ENCODE measurements at places on chromosomes 7 and 10.

- DNase-seq = no peak
Measured at GRCh38 chr7:75953431-75953830, 38.5 kb downstream of the POR start.

GRCh38 chr10:17003151-17003550 is 126.5 kb downstream of the CUBN start:
- no peak for DNase-seq

- DNase-seq = no peak
Measured at GRCh38 chr10:93245779-93246178, 172.1 kb downstream of the CYP26A1 start.

DNA sequence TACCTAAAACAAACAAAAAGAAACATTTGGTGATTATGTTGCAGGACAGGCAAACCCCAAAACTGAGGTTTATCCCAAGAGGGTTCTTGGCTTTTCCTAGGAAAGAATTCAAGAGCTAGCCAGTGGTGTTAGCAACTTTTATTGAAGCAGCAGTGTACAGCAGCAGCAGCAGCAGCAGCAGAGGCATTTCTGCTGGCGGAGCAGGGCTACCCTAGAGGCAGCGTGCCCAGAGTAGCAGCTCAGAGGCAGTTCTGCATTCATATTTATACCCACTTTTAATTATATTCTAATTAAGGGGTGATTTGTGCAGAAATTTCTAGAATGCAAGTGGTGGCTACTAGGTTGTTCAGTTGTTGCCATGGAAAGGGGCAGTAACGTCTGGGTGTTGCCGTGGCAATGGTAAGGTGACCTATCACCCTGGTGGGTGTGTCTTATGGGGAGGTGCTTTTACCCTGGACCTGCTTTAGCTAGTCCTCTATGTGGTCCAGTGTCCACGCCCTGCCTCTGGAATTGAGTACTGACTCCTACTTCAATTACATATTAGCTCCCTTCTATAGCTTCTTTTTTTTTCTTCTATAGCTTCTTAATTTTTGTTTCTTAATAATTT is 53.9 kb downstream of the VCL start:
- DNase-seq = no peak

GRCh38 chr10:49396666-49396999 is 744 bp upstream of the DRGX start:
- no peak for DNase-seq

GRCh38 chr7:125491137-125491536 is 561.5 kb upstream of the POT1 start:
- no peak for DNase-seq

DNA sequence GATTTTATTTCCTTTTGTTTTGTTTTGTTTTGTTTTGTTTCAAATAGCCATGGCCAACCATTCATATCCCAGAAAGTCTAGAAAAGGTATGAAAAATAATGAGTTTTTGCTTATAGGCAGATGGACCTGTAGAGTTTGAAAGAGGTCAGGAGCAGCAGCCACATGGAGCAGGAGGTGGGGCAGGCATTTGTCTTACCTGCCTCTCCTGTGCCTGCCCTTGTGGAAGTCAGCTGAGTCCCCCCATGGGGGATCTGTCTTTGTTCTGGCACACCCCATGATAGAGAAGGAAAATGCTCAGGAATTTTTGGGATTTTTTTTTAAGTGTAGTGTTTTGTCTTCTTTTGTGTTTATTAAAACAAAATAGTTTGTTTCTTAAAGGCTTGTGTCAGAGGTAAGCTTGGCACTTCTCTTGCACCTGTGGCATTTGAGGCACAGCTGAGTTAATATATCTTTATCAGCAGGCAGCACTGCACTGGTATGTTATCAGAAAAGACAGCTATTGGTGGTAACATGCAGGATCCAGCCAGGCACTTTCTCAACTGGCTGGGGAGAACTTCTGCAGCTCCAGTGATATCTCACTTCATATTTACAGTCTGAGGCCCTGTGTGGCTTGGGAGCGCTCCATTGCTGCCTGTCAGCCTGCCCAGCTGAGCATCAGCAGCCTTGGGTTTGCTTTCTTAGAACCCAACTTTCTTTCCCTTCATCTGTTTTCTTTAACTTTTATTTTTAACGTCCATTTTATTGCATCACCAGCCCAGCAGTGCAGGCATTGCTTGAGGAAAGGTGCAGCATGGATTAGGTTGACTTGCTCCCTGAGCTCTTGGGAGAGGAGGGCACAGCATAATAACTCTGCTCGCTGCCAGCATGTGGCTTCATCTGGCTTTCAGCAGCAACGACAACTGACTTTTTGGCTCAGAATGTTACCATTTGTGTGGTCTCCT is 44.4 kb downstream of the LRRC4 start:
- DNase-seq = no peak

GRCh38 chr10:102460836-102461186 is 9.5 kb upstream of the C10orf95 start:
- no peak for DNase-seq

DNA sequence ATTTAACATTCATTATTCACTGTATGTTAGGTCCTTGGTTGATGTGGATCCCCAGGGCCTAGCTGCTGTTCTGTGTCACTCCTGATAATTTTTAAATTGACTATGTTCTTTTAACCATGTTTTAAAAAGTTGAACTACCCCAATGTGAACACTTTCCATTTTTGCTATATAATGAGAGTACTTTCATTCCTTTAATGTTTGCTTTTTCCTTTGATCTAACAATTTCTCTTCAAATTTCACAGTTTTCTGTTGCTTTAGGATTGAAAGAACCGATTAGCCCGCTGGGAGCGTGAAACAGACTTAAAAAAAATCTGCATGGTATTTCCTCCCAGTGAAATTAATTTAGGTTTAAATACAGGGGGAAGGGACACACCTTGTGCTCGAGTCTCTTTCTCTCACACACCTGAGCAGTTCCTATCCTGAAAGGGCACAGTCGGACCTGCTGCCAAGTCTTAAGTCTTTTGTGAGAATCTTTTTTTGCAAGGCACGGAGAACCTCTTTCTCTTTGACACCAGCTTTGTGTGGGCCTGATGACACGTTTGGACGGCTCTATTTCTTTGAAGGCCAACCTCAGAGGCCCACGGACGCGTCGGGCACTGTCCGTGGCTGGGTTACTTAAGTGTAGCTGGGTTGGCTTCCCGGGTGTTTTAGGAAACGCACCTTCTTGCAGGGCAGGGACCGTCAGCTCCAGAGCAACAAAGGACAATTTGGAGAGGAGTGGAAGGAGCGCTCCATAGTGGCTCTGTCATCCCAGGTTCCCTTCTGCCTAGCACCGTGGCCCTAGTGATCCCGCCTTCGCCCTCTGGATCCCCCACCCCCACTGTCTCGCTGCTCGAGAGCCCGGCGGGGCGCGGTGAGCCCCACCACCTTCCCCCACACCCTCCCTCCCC is 1.0 kb upstream of the CHN2 start:
- DNase-seq = no peak

DNA sequence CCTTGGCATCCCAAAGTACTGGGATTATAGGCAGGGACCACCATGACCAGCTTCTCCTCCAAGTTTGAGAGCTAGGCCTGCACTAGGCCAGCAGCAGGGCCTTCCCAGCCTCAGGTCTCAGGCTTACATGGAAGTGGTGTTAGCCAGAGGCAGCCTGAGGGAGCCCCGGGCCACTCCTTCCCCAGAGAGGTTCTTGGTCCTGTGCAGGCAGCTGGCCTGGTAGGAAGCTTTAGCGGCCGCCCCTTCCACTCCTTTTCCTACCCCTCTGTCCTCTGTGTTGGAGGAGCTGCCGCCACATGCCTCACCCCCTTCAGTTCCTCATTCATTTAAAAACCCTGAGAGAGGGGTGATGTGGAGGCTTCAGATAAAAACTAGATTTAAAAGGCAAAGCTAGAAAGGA is 40.3 kb downstream of the TSPAN15 start:
- DNase-seq = no peak

DNA sequence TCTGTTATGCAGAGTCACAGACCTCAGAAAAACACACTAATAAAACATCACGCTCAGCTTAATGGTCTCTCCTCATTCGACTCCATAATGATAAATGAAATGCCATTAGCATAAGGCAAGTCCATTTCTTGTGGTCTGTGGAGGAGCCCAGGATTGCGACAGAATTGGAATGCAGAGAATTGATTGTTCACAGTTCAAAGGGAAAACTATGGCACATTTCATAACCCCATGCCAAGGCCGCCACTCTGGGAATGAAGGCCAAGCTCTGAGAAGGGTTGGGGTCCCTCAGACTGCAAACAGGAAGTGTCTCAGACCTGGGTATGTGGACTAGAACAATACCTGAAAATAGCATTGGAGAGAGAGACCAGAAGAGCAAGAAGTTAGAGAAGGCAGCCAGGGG is 398.9 kb downstream of the ADRA2A start:
- no peak for DNase-seq

DNA sequence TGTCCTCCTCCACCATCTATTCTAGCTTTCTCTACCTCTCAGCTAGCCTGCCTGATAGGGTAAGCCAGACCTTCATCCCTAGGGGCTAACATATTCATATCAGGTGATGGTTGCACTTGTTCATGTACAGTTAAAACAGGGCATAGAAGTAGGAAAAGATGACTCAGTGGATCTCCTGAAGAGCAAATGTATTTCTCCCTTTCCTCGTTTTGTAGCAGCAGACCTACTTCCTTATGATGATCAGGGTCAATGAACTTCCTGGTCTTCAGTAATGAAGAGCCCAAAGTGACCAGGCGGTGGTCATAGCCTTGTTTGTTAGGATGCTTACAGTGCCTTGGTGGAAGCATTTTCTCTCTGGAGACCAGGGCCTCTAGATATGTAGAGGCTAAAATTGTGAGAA is 6.3 kb downstream of the LIPJ start:
- DNase-seq = no peak

GRCh38 chr7:24381894-24382505 is 98.0 kb downstream of the NPY start:
- DNase-seq = no peak

DNA sequence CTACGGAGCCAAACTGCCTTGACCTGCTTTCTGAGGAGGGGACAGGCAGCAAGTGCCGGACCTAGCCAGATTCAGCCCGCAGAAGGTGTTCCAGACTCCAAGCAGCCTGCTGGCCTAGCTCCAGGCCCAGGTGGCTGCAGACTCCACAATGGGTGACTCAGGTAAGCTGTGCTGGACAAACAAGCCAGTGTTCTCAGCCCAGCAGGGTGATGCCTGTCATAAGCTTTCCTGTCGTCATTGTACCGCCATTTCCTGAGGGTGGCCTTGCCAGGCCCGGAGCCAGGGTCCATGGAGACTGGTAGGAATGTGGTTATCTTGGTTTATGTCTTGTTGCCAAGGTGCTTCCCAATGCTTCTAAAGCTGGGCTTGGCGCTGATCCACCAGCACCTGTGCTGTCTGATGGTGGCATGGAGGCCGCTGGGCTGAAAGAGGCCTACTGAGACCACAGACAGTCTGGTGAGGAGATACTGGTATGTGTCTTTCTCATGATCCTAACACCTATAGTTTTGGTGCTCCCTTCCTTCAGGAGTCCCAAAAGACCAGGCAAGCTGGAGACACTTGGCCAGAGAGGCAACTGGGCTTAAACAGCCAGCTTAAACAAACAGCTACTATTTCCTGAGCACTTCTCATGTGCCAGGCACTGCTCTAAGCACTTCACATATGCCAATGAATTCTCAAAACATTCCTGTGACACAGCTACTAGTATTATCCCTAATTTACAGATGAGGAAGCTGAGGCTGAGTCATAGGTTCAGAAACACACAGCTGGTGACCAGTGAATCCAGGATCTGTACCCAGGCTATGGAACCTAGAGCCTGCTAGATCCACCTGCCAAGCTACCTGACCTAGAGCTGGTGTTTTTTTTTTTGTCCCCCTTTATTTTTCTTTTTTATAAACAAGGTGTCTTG is 42.0 kb downstream of the ZC3HC1 start:
- no peak for DNase-seq

DNA sequence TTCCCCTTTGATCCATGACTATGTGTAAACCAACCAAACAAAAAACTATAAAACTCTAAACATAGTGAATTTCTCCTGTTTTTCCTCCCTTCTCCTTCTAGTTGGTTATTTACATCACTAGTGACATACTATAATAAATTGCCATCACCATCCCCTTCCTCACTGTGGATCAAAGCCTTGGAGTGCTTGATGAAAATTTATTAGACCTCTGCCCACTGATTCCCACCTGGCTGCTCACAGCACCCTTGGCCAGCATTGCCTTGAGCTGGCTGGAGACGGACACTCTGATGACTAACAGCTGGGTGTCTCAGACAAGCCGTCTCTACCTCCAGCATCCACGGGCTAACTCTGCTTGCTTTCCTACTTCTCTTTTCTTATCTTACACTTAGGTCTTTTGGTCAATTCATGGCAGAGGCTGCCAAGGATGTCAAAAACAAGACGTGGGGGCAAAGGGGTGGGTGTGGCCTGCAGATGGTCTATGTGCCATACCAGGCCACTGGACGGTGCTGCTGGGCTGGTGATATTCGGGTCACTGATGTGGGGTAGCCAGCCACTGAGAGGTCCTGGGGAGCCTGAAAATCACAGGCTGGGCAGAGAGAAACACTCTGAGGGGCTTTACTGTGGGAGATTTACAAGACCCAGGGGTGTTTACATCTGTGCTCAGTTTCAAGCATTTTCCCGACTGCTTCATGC is 207.8 kb downstream of the TAX1BP1 start:
- no peak for DNase-seq

DNA sequence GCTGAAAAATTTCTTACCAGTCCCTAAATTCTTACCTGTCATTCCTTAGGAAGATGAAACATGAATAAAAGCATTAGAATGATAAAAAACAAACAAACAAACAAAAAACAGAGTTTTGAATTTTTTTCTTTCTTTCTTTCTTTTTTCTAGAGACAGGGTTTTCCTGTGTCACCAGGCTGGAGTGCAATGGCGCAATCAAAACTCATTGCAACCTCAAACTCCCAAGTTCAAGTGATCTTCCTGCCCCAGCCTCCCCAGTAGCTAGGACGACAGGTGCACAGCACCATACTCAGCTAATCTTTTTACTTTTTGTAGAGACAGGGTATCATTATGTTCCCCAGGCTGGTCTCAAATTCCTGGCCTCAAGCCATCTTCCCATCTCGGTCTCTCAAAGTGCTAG is 26.5 kb downstream of the NT5C2 start:
- DNase-seq = no peak

DNA sequence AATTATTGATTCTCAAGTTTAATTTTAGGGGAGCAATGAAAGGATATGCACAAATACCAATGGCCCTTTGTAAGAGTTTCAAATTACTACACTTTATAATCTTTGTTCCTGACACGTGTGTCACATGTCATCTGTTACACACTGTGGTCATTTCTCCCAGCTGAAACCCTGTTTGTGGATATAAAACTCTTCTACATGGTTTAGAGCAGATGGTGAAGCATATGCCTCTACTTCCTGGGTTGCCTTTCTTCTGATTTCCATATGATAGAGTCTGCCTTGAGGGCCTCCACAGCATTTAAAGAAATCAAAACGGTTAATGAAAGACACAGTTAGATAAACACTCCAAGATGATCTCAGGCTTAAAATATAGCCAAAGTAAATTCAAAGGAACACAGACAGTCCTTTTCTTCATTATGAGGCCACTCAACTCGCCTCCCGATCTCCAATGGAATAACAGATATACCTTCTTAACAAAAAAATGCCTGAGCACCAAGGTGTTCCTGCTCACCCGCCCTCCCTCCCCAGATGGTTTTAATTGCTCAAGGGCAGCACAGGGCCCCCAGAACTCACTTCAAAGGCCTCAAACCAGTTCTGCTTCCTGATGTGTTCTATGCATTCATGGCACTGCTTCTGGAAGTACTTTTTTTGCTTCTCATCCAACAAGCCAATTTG is 75.0 kb downstream of the CPVL start:
- DNase-seq = no peak
